ENCODE measurements at places on chromosomes 1 and 21. TPM values are rescaled to one million over a fixed set of nuclear protein-coding genes. Genes with fewer than 3 reads are reported as not detected.

Gene EDEM3
- 63.7 TPM for total RNA-seq

Gene CD48
- total RNA-seq, result not detected

Gene SEC16B
- total RNA-seq, result 2.9 TPM

Gene HSF2BP
- not detected for total RNA-seq

Gene PYCR2
- total RNA-seq, result 30.3 TPM

Gene CHAF1B
- total RNA-seq, result 1.2 TPM

Gene OR2L13
- not detected for total RNA-seq

Gene GJA4
- total RNA-seq, result 40.6 TPM

Gene NBPF20
- 1.5 TPM for total RNA-seq

Gene HRNR
- not detected for total RNA-seq

Gene ST6GALNAC5
- total RNA-seq, result 4.8 TPM

Gene DMRTA2
- total RNA-seq, result 0.08 TPM

Gene PGBD5
- 0.59 TPM for total RNA-seq

Gene FAM229A
- total RNA-seq, result 1.9 TPM

Gene ESRRG
- total RNA-seq, result 0.12 TPM

Gene TMPRSS2
- total RNA-seq, result not detected

Gene ADAMTS5
- 0.08 TPM for total RNA-seq

Gene TMCO4
- 8.9 TPM for total RNA-seq

Gene KCNQ4
- total RNA-seq, result not detected

Gene STYXL2
- total RNA-seq, result not detected

Gene CFHR1
- total RNA-seq, result not detected

Gene RHEX
- not detected for total RNA-seq

Gene CCDC17
- 0.45 TPM for total RNA-seq

Gene PDE9A
- total RNA-seq, result 1.7 TPM

Gene PRAMEF6
- not detected for total RNA-seq

Gene SLAMF6
- total RNA-seq, result not detected

Gene LAMC2
- 7.0 TPM for total RNA-seq

Gene ZCCHC17
- 39.4 TPM for total RNA-seq

Gene RGL1
- 25.3 TPM for total RNA-seq

Gene TNFSF4
- 17.2 TPM for total RNA-seq

Gene IFT25
- total RNA-seq, result 18.8 TPM

Gene FCRL4
- total RNA-seq, result not detected

Gene NID1
- 52.3 TPM for total RNA-seq

Gene VANGL2
- 1.7 TPM for total RNA-seq

Gene IL20
- not detected for total RNA-seq

Gene SIM2
- total RNA-seq, result 3.6 TPM

Gene RIMS3
- total RNA-seq, result 0.23 TPM

Gene FCGR1A
- not detected for total RNA-seq

Gene SOX13
- total RNA-seq, result 6.5 TPM

Gene MTARC2
- 4.8 TPM for total RNA-seq

Gene GBP6
- total RNA-seq, result not detected

Gene MYCL
- total RNA-seq, result 3.8 TPM

Gene CRP
- not detected for total RNA-seq

Gene BCAR3
- 26.3 TPM for total RNA-seq

Gene PEX11B
- 22.6 TPM for total RNA-seq

Gene S100A1
- 0.23 TPM for total RNA-seq

Gene SDHB
- 106 TPM for total RNA-seq

Gene SH3BGRL3
- 34.2 TPM for total RNA-seq

Gene FAM72B
- total RNA-seq, result 0.90 TPM

Gene KCNE2
- total RNA-seq, result not detected

Gene PER3
- total RNA-seq, result 2.0 TPM

Gene RXFP4
- total RNA-seq, result not detected

Gene MCOLN3
- under 0.01 TPM for total RNA-seq

Gene PCSK9
- 0.90 TPM for total RNA-seq

Gene OR6N1
- total RNA-seq, result not detected

Gene ELAVL4
- not detected for total RNA-seq

Gene HIVEP3
- total RNA-seq, result 3.8 TPM

Gene ARHGAP29
- total RNA-seq, result 19.3 TPM

Measured in smooth muscle cell of the coronary artery (primary cell).